Activated CD4-positive, alpha-beta T cell treated with anti-CD3 and anti-CD28 coated beads for 1 hour (primary cell): ENCODE measurements at places on chromosomes 16 and 17.

DNA sequence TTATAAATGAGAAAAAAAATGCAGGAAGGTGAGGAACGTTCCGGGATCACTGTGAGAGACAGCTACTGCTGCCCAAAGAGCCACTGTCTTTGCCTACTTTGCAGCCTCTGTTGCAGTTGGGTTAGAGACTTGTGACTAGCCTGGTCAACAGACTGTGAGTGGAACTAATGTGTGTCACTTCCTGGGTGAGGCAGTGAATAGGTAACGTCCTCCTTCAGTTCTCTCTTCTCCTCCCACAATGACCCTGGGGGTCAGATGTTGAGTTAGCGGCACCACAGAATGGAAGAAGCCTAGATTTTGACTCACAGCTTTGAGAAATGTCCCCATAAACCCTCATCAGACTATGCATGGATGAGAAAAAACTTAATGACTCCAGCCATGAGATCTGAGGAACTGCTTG lies 5.2 kb downstream of the C16orf46 start:
- DNase-seq, result no peak

- no peak for DNase-seq
These were observed 1.8 kb downstream of the SRCIN1 start for GRCh38 chr17:38603786-38604478.

DNA sequence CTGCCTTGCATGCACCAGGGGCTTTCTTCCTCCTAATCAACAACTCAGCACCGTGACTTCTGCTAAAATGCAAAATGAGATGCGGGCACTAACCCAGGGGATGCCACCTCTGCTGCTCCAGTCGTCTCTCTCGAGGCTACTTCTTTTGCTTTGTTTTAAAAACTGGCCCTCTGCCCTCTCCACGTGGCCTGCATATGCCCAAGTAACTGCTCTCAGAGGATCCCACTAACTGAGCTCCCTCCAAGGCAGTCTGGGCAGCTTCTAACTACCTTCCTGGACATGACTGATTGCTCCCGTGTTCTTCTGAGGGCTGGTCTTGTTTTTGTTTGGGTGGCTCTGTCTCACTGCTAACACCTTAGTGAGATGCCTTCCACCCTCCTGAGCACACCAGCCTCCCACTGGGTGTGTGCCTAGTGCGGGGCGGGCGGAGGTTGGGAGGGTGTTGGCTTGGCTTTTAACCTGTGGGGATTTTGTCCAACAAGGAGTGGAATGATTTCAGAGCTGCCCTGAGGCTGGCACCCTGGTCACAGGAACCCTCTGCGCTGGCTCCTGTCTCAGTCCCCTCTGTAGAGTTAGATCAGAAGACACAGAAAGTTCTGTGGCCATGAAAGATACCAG lies 8.9 kb upstream of the LGALS9 start:
- no peak for DNase-seq

DNA sequence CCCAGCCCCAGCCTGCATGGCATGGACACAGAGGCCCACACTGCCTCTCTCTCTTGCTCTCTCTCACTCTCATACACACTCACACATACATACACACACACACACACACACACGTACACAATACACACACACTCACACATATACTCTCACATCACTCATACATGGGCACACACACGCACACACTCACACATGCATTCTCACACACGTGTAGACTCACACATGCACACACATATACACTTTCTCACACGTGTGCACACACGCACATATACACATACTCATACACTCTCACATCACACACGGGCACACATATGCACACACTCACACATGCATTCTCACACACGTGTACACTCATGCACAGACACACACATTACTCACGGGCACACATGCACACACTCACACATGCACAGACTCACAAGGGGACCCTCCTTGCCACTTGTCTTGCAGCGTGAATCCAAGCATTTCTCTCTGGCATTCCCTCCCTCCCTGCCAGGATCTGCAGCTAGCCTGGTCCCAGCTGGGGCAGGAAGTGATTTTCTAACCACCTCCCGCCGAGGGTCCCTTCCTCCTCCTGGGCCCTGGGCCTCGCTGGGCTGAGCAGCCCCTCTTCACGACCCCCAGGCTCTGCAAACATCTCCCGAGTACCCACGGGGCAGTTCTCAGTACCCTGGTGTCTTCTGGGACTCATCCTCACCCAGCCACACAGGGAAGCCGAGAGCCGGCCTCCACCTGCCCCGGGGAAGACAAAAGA lies 37.5 kb downstream of the IL21R start:
- DNase-seq, result no peak

DNA sequence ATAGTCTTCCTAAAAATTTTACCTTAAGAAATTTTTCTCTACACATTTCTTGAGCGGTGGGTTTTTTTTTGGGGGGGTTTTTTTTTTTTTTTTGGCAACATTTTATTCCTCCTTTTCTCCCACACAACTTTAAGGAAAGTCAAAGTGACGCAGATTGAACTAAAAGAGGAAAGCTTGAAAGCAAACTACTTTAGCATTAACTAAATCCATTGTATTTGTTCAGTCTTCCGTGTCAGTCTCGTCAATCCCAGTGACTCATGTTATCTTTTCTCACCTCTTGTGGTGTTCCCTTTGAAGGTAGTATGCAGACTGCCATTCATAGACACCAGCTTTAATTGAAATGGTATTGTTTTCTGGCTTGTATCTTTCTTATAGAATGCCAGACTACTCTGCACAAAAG lies 39.3 kb downstream of the TADA2A start:
- DNase-seq, result no peak

DNA sequence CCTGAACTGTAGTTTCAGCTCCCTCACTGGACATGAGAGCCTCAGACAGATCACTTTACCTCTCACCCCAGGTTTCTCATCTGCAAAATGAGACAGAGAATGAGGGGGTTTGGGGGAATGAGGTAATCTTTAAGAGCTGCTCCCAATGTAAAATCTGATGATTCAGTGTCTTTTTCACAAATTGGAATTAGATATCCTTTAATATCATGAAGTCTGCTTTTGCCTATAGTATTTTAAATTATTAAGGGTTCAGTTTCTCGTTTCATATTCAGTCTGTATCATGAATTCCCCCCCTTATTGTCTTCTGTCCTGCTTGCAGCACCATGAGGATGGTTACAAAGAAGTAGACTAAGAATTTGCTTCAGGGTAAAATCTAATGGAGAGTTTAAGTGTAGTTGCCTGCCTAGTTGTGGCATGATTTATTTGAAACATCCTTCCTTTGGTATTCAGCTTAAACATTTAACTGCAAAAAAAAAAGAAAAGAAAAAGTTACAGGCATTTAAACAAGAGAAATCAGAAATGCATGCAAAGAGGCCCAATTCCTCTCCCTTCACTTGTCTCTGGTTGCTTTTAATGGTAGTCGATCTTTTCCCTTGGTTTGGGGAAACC lies 77.3 kb downstream of the WNT3 start:
- no peak for DNase-seq
